ENCODE measurements at places on chromosomes 7 and 10.

- DNase-seq: peak; percentile 25
Observed at GRCh38 chr10:114017271-114017670, 26.4 kb upstream of the ADRB1 start.

DNA sequence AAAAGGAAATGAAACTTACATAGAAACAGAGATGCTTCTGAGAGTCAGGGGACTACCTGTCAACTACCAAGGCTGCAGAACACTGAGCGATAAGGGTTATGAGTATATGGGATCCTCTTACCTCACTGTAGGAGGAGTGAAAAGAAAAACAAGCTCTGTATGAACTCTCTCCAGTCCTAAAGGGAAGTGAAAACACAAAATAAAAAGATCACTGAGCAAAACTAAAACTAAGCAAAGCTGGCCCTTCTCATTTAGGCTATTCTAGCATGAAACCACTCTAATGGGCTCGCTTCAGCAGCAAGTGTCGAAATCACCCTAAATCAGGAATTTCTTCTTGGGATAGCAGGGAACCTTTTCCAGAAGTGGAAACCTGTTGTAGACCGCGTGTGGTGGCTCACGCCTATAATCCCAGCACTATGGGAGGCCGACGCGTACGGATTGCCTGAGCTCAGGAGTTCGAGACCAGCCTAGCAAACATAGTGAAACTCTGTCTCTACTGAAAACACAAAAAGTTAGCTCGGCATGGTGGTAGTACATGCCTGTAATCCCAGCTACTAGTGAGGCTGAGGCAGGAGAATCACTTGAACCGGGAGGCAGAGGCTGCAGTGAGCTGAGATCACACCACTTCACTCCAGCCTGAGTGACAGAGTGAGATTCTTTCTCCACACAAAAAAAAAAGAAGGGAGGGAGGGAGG lies 27.0 kb downstream of the DCLRE1C start:
- no peak for DNase-seq

- no peak for DNase-seq
Observed at GRCh38 chr10:55019439-55019838, 218.4 kb upstream of the PCDH15 start.

- no peak for DNase-seq
Observed at GRCh38 chr7:41679566-41679965, 23.3 kb downstream of the INHBA start.

DNA sequence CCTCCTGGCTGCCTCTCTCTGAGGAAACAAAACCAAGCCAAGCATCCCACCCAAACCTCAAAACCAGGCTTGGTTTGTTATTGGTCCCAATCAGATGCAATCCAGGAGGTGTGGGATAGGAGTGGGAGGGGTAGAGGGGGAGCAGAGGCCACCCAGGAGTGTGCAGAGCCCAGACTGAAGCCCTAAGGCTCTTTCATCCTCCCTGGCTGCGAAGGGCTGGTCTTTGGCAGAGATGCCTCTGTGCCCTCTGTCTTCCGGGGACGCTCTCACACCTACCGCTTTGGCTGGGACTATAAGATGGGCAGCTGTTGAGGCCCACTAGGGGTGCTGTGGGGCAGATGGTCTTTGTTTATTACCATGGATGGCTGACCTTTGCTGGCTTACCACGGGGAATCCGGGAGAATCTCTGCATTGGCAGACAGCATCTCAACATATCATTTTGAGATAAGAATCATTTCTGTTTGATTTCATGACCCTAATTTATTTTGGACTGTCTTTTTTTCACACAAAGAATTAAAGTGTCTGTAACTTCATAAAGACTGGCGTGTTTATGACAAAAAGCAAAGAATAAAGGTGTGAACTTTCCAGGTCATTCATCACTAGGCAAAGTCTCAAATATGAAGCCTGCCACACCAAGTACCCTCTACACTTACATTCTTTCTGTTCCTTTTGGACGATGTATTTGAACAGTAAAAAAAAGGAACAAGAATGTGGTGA lies 6.5 kb upstream of the DENND2A start:
- DNase-seq: peak; percentile 23

GRCh38 chr10:33355274-33355673 lies 20.8 kb upstream of the NRP1 start:
- no peak for DNase-seq

GRCh38 chr10:70090013-70090412 lies 37.4 kb downstream of the MACROH2A2 start:
- DNase-seq: no peak

DNA sequence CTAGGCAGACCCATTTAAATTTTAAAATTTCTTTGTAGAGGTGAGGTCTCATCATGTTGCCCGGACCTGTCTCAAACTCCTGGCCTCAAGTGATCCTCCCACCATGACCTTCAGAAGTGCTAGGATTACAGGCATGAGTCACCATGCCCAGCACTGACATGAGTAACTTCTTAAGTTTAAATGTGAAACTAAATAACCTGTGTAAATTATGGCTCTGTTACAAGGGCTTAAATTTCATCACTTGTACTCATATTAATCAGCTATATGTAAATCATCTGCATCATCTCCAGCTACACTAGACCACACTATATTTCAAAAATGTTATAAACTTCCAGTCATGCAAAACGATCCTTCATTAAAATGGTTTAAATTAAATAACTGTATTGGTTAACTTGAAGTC lies 56.1 kb downstream of the ATAD1 start:
- DNase-seq: no peak

DNA sequence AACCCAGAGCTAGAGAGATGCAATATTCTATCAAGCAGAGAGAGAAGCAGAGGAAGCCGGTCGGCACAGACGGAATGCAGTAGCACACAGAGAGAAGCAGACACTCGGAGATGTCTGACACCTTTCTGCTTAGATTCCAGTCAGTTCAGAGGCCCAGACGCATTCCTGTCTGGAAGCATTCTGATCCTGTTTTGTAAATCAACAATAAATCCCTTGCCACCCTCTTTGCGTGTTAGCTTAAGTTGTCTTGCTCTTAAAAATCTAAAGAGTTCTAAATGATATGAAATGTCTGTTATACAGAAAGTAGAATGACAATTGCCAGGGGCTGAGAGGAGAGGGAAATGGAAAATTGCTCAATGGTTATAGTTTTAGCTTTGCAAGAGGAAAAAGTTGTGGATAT lies 27.4 kb upstream of the ATRNL1 start:
- DNase-seq: no peak

- DNase-seq: no peak
Observed at GRCh38 chr10:50561266-50561665, 62.5 kb downstream of the SGMS1 start.

- DNase-seq: no peak
Observed at GRCh38 chr10:93815304-93816096, 57.8 kb downstream of the LGI1 start.
